ENCODE measurements at places on chromosomes 4 and X. TPM values are rescaled to one million over a fixed set of nuclear protein-coding genes. Genes with fewer than 3 reads are reported as not detected.

DNA sequence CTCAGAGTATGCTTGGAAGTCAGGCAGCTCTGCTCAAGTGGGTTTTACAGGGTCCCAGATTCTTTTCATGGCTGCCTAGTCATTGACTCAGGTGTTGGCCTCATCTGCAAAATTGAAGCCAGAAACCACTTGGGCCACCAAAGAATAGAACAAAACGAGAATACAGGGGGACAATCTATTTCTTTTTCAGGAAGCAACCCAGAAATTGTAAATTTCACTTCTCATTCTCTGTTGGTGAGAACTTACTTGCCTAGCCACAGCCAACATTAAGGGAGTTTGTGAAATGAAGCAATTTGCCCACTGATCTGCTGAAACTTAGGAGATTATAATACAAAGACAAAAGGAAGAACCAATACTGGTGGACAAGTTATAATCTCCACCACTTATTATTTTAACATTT lies 8.6 kb upstream of the TKTL2 start:
- no peaks in the 10 kb centered on the region for H3K4me1 ChIP-seq
- no peak for DNase-seq
- no peak overlapping the region for H3K27ac ChIP-seq
- H3K27me3 ChIP-seq, result peaks cover 3% of the 10 kb centered on the region
- no peak overlapping the region for H3K4me3 ChIP-seq
- H3K36me3 ChIP-seq, result no peaks in the 10 kb centered on the region

GRCh38 chrX:13717700-13718472 lies 16.5 kb downstream of the TRAPPC2 start:
- H3K4me1 ChIP-seq, result peaks cover 13% of the 10 kb centered on the region
- H3K4me3 ChIP-seq, result no peak overlapping the region
- H3K27ac ChIP-seq, result peak overlapping the region; percentile 67

DNA sequence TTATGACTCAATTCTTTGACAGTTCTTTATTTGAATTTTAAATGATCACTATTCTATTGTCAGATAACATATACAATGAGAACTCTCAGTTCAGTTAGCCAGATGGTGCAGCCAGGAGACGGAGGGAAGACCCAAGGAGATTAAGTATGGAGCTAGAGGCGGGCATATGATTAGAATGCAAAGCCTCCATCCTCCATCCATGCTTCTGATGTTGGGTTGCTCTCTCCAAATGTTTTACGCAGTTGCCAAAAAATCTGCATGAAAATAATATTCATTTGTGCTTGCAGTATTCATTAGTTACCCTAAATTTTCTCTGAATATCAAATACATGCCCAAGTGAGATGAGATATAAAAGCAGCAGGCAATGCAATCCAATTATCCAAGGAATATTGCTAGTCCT lies 874.8 kb downstream of the C4orf33 start:
- DNase-seq, result no peak
- no peak overlapping the region for H3K4me3 ChIP-seq
- H3K27ac ChIP-seq, result no peak overlapping the region
- H3K36me3 ChIP-seq, result no peaks in the 10 kb centered on the region

DNA sequence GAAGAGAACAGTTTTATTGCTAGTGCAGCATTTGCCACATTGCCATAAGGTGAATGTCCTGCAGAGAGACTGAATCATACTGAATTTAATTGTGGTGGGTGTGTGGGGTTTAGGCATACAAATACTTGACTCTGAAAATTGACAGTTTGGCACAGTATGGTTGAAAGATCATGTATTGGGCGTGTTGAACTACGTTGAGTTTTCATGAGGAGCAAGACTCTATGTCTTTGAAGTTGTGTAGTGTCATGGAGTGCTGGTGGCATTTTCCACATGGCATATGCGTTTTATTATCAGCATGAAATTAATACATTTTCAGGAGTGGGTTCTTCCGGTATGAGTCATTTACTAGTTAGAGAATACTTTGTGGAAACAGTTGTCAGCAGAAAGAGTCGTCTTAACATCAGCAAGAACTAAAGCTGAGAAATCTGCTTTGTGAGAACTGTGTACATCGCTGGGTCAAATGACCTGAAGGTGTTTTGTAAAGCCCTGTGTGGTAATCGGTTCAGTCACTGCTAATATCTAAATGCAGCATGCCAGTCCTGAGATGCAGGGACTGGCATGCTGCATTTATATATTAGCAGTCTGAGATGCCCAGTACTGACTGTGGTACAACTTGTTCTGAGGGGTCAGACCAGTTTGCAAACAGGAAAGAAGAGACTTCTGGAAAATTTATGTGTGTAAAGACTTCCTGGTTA lies 50.3 kb downstream of the ARHGAP10 start:
- no peaks in the 10 kb centered on the region for H3K36me3 ChIP-seq
- H3K27me3 ChIP-seq, result no peaks in the 10 kb centered on the region
- H3K4me3 ChIP-seq, result no peak overlapping the region
- DNase-seq, result no peak
- peaks cover 59% of the 10 kb centered on the region for H3K4me1 ChIP-seq

DNA sequence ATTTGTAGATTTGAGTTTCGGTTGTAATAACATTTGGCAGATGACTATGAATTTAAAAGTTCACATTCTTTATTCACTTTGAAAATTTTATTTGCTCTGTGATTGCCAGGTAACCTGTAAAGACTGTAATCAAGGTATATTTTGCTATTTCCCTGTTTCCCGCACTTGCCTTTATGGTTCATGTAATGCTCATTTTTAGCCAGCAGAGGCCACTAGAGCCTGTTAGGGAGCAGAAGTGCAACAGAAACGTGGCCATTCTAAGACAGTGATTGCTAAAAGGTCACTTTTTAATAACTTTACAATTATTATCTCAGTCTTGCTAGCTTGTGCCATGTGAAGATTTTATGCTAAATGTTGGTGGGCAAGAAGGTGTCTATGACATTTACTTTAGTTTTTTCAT lies 12.4 kb downstream of the YIPF6 start:
- DNase-seq, result no peak
- H3K27ac ChIP-seq, result no peak overlapping the region
- H3K4me1 ChIP-seq, result peaks cover 9% of the 10 kb centered on the region
- no peaks in the 10 kb centered on the region for H3K36me3 ChIP-seq
- H3K27me3 ChIP-seq, result no peaks in the 10 kb centered on the region

- H3K4me3 ChIP-seq, result no peak overlapping the region
- no peak for DNase-seq
- peaks cover 7% of the 10 kb centered on the region for H3K4me1 ChIP-seq
- H3K36me3 ChIP-seq, result no peaks in the 10 kb centered on the region
Measured at GRCh38 chr4:37980246-37980645, 20.0 kb downstream of the PTTG2 start.

DNA sequence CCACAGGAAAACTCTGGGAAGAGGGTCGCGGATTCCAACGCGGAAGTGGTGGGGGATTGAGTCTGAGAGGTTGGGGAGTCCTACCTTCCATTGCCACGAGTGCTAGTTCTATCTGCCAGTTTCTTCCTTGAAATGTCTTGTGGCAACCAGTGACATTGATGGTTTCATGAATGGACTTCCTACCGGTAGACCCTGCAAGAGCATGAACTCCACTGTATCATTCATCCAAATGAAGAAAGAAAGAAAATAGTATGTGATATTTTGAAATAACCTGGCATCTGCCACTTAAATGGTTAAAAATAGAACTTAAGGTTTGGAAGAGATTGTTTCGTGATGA lies 1.1 kb upstream of the SLC10A7 start:
- DNase-seq, result no peak
- no peaks in the 10 kb centered on the region for H3K27me3 ChIP-seq
- H3K4me1 ChIP-seq, result peaks cover 24% of the 10 kb centered on the region
- H3K4me3 ChIP-seq, result peak overlapping the region; percentile 90
- peak overlapping the region; percentile 82 for H3K27ac ChIP-seq

GRCh38 chr4:20829617-20830357 lies 129.5 kb downstream of the PACRGL start:
- no peak overlapping the region for H3K4me3 ChIP-seq
- H3K4me1 ChIP-seq, result no peaks in the 10 kb centered on the region
- DNase-seq, result no peak
- H3K27ac ChIP-seq, result no peak overlapping the region
- H3K27me3 ChIP-seq, result no peaks in the 10 kb centered on the region

The HTN1 gene
- not detected for total RNA-seq

- H3K4me3 ChIP-seq, result no peak overlapping the region
- H3K27ac ChIP-seq, result no peak overlapping the region
- no peaks in the 10 kb centered on the region for H3K4me1 ChIP-seq
- no peak for DNase-seq
Measured at GRCh38 chrX:123685232-123685631, 47.6 kb downstream of the THOC2 start.

The KIF4A gene
- not detected for total RNA-seq

GRCh38 chr4:16685536-16685935 lies 212.9 kb downstream of the LDB2 start:
- H3K4me3 ChIP-seq, result no peak overlapping the region
- no peaks in the 10 kb centered on the region for H3K4me1 ChIP-seq
- no peaks in the 10 kb centered on the region for H3K36me3 ChIP-seq
- DNase-seq, result no peak
- no peaks in the 10 kb centered on the region for H3K27me3 ChIP-seq

- H3K27me3 ChIP-seq, result no peaks in the 10 kb centered on the region
- H3K27ac ChIP-seq, result no peak overlapping the region
- no peaks in the 10 kb centered on the region for H3K4me1 ChIP-seq
- H3K4me3 ChIP-seq, result no peak overlapping the region
- H3K36me3 ChIP-seq, result no peaks in the 10 kb centered on the region
Measured at GRCh38 chrX:17968367-17968766, 107.3 kb upstream of the RAI2 start.

Measured in psoas muscle (tissue), 8 donors.